ENCODE measurements at places on chromosomes 4 and X.

GRCh38 chrX:24151513-24151912 is 2.0 kb downstream of the ZFX start:
- DNase-seq = no peak

- no peak for DNase-seq
Measured at GRCh38 chr4:135694066-135694465, 1492.5 kb upstream of the PABPC4L start.

DNA sequence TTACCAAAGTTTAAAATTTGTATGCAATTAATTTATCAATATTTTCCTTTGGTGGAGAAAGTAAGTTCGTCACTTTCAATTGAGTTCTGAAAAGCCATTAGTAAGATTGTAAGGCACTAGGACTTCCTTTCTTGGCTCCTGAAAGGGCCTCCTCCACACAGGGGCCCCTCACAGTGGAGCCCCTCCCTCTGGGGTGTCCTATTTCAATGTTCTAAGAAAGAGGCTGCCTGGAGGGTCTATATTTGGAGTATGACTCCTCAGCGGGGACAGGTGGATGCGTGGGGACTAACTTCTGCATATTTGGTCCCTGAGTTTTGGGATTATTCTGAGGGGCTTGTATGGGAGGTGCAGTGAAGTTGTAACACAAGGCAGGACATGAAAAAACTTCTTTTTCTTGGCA is 1.6 kb upstream of the ARMCX4 start:
- no peak for DNase-seq

- DNase-seq = no peak
Measured at GRCh38 chr4:17758485-17758884, 22.9 kb downstream of the FAM184B start.

- no peak for DNase-seq
Measured at GRCh38 chrX:13697455-13697854, 8.5 kb downstream of the RAB9A start.

DNA sequence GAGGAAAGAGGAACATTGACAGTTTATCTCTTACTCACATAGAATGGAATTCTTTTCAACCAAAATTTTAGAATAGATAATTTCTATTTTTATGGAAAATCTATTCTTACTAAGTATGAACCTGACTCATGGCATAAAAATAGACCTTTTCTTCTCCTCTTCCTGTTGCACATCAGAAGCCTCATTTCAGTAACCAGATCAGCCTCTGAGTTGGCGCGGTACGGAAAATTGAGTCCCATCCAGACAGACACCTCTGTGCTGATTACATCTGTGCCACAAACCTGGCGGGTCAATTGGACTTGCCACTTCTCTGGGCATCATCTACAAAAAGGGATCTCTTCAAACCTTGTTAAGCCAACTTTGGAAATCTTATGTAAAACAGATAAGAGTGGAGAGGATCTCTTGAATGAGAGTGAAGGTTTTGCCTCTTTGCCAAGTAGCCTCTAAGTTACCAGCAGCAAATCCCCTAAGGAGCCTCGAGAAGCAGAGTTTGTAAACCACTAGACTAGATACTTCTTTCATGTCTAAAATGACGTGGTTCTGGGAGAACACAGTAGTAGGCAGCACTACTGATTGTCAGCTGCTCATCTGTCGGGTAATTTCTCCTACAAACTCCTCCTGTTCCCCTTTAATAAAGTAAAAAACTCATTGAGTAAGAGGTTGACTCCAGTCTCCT is 37.4 kb downstream of the TENM3 start:
- no peak for DNase-seq

DNA sequence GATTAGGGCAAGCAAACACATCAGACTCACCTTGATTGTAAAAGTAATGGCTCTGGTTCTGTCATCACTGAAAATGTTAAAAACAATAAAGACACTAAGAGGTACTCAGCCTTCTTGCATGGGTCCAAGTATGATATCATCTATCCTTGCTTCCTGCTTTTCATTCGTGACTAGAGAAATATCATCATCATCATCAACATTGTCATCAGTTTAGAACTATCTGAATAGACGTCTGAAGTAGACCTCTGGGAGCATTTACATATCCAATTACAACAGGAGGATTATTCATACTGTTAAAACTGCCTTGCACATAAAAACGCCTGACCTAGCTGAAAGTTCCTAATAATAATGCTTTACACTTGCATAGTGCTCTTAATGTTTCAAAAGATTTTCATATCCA is 9.8 kb upstream of the FRAS1 start:
- DNase-seq = no peak

DNA sequence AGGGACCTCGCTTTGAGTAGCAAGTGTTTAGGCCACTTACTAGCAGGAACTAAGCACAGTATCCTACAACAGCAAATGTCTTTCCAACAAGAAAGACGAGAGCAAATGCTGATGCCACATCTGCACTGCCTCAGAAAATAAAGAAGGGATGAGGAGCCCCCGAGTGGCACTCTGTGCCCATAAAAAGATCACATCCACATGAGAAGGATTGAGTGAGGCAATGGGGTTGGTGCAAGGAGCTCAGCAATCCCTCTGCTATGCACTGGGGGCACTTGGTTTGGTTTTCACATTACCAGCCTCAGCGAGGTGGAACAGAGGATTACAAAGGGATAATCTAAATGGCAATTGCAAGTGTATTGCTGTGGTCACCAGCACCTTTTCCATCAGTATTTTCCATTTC is 252.8 kb upstream of the SLC7A11 start:
- peak; percentile 26 for DNase-seq

All from ACHN (cell line).